Body of pancreas (tissue), 4 donors: ENCODE measurements at places on chromosomes 12 and 14. TPM values are rescaled to one million over a fixed set of nuclear protein-coding genes. Genes with fewer than 3 reads are reported as not detected.

DNA sequence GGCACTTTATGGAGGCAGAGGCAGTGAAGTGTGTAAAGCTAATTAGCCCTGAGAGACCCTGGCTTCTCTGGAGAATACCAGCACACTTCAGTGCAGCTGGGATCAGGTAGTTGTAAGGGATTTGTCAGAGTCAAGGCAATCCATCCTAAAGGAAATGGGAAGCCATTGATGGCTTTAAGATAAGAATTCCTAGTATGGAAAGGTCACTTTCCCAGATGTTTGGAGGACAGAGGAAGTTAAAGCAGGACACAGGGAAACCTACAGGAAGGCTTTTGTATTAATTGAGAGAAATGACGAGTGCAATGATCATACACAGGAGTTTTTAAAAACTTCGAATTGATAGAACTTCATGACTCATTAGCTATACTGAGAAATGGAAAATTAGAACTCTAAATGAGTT, 254.4 kb downstream of the SLC16A7 start:
- no peak for DNase-seq

GRCh38 chr12:115623764-115624334, 653.6 kb downstream of the MED13L start:
- DNase-seq = no peak

DNA sequence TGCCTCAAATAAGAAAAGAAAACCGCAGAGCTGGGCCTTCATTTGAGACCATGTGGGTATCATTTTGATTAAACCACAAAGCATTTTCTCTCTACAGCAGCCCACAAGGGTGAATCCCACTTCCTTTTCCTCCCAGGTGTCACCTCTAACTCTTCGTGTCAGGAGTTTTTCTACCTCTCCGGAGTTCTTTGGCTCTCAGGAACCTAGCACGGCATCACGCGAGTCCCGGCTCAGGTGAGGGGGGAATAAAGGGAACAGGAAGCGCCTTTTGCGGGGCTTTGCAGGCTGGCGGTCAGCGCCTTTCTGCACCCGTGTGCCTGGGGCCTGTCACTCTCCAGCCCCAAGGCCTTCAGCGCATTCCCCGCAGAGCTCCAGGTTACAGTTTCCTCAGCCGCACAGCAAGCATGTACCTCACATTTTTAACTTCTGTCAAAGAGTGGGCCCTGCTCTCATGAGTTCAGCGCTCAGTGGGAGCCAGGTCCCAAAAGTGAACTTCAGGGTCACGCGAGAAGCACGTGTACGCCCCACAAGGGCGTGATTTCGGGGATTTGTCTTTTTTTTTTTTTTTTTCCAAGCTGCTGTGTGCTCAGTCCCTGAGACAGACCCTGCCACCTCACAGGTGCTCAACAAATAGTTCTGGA, 740 bp upstream of the PRPF40B start:
- peak; percentile 57 for DNase-seq

DNA sequence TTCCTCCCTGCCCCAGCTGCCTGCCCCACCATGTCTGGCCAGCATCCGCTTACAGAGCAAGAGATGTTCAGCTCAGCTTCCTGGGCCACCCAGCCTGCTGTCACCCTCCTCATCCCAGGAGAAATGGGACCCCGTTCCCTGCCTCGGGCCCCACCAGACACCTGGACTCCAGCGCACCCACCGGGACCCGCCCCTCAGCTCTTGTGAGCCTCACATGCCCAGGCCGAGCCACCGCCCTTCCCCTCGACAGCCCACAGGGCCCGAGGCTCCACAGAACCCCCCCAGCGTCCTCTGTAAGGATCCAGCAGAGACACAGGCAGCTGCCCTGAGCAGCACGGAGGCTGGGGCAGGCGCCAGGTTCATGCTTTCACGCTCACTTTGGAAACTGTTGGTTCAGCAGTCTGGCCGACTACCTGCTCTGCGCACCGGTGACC, 18.4 kb upstream of the C14orf180 start:
- DNase-seq = no peak

PLCZ1 gene
- not detected for total RNA-seq

EML5 gene
- 2.9 TPM for total RNA-seq
